HT-29 (cell line): ENCODE measurements at places on chromosomes 11 and 22. TPM values are rescaled to one million over a fixed set of nuclear protein-coding genes. Genes with fewer than 3 reads are reported as not detected.

The ANO5 gene
- total RNA-seq = not detected in 2 replicates

GRCh38 chr22:31768422-31769059 is 14.7 kb downstream of the DEPDC5 start:
- DNase-seq = no peak

The KCNJ11 gene
- total RNA-seq = 2.1 and 6.6 TPM in 2 replicates

DNA sequence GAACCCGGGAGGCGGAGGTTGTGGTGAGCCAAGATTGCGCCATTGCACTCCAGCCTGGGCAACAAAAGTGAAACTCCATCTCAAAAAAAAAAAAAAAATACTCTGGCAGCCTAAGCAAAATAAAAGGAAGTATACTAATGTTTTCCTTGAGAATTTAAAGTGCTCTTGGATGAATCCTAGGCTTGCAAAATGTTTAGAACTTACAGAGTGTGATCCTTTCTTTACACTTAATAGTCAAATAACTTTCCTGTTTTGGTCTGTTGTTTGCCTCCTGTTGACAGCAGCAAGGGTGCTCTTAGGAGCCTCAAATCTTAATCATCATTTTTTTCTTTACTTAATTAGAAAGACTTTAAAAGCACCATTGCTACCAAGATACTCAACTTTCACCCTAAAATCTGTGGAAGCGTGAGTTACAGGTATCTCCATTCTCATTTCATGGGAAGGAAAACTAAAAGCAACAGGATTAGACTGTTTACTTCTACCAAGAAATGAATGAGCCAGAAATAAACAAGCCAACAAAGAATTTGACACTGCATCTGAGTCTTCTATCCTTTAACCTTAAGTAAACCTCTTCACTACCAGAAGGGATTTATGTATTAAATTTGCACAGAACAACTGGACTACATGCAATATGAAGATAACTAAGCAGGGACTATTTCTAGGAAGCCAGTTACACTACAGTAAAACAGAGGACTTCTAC is 38.7 kb upstream of the CRTAM start:
- DNase-seq = no peak

The OR8D1 gene
- not detected in 2 replicates for total RNA-seq

The PC gene
- 42.0 and 48.8 TPM in 2 replicates for total RNA-seq

The ADM gene
- total RNA-seq = 33.3 and 37.6 TPM in 2 replicates
